NCI-H1417 (cell line): ENCODE measurements at places on chromosomes 5 and 9.
A peak's percentile ranks its signal among the peaks of the same experiment; 100 is the strongest.

GRCh38 chr9:99139868-99140267 is 35.0 kb downstream of the TGFBR1 start:
- no peak for DNase-seq

DNA sequence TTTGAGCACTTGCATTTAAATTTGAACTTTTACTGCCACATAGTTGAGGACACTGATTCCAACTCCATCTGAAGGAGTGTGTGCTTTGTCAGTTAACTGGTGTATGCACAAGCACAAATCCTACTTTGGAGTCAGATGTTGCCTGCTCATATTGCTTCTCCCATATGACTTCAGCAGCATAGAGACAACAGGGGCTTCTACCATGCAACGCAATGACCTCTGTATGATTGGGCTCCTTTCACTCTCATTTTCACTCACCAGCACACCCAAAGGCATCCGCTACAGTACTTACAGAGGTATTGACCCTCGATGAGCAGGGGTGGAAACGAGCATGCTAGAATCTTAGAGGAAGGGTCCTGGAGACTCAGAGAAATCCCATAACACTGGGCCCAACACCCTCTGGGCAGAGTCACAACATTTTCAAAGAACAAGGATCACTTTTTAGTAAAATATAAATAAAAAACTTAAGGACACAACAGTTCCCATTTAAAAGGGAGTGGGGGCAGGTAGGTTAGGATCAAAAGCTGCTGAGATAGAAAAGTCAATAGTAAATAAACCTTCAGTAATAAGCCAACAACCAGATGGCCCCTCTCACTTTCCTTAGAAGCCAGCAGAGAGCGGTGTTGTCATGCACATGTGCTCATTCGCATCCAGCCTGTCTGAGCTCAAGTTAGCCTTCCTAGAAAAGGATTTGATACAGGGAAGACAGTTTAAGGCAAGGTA is 203.8 kb downstream of the SNCAIP start:
- peak; percentile 52 for DNase-seq

- DNase-seq = no peak
Observed at GRCh38 chr9:129380961-129381401, 202.9 kb upstream of the IER5L start.

GRCh38 chr5:6395621-6396020 is 17.3 kb upstream of the MED10 start:
- no peak for DNase-seq
